ENCODE measurements at places on chromosomes 11 and 22.

DNA sequence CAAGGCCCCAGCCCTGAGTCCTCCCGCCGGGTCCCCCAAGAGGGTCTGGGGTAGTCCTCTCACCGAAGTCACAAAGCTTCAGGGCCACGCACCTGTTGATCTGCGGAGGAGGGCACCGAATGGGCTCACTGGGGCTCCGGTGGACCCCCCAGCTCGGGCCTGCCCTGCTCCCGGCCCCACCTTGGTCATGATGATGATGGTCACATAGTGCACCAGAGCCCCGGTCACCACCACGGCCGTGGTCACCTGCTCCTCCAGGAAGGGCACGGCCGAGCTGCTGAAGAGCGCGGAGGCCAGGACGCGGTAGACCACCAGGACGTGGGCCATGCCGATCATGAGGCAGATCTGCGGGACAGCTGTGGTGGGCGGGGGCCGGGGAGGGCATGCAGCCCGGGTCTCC lies 13.5 kb upstream of the SIGIRR start:
- no peak for DNase-seq

DNA sequence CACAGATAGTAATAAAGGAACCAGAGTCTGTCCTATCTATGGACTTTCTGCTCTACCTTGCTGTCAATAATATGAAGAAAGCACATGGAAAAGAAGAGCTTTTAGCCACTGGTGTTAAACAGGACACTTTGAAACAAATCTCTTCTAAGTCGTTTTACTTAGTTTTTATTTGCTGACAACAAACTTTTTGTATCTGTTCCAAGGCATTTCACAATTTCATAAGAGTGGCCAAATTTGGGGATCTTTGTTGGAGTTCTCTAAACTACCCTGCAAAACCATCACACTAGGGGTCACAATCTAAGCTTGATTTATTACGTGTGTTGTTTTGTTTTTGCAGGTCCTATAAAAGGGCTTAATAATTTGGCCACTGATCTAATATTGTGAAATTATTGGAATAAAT lies 54.4 kb downstream of the BBOX1 start:
- no peak for DNase-seq

DNA sequence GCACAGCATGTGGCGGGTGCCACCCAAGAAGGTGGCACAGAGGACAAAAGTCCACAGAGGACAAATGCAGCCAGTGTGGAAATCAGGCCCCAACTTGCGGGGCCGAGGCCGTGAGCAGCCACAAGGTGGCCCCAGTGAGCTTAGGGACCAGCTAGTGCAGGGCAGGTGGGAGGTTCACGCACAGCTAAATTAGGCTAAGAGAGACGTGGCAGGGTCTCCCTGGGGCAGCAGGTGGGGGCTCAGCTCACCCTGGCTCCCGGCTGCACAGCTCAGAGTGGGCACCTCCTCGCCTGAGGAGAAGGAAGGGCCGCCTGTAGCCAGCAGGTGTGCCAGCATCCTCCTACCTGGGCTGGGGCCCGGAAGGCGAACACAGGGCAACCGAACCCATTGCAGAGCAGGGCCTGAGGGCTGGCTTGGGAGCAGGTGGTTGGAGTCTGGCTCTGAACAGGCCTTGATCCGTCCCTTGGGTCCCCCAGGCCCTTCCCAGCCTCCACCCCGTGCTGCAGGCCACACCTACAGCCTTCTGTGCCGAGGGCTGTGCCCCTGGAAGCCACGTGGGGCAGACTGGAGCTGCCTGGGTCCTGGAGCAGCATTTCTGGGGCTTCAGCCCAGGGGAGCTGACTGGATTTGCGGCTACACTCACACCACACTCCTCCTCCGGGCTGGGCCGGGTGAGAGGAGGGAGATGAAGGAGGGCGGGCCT lies 26.1 kb upstream of the CELSR1 start:
- DNase-seq: peak; percentile 74

- DNase-seq: no peak
Measured at GRCh38 chr11:113994077-113994954, 19.4 kb downstream of the HTR3A start.

DNA sequence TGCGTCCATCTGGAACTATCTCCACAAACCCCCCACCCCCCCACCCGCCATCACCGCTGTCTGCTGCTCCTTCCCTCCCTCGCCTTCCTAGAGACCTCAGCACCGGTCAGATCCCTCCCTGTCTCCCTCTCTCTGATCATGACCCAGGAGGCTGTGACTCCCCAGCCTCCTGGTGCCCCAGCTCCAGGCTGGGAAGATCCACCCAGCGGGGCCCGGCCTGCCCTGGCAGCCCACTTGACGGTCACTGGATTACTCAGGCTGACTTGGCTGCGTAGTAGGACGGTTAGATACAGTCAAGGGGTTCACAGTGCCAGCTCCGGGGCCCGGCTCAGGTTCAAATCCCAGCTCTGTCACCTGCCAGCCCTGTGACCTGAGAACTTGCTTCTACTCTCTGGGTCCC lies 59.3 kb downstream of the ANO1 start:
- DNase-seq: no peak

DNA sequence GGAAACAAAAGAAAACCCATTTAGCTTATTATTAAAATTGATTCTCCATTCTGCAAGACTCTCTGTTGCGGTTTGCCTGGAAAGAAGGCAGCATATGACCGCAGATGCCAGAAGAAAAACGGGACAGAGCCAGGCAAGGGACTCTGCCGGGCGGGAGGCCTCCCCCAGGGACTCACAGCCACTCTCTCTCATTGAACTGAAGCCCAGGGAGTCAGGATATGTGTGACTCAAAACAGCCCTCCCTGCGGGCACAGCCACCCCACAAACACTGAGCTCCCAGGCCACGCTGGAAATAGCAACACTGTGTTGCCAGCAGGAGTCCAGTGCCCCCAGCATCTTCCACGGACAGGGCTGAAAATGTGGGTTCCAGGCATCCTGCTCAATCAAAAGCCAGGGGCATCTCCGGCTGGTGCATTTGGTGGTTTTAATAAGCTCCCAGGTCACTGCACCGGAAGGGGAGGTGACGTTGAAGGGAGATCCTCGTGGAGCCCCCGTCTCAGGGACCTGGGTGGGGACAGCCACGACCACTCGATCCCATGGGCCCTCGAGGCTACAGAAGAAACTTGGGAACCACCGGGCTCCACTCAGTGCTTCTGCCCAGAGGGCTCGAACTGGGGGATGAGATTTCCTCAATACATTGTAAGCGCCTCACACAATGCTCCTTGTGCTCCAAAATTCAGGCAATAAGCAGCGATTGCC lies 624.5 kb downstream of the TBC1D22A start:
- no peak for DNase-seq

GRCh38 chr11:30991802-30992512 lies 377.6 kb downstream of the DCDC1 start:
- no peak for DNase-seq

GRCh38 chr11:63839508-63840355 lies 822 bp downstream of the MARK2 start:
- DNase-seq: no peak

GRCh38 chr11:117973503-117973860 lies 12.7 kb upstream of the IL10RA start:
- no peak for DNase-seq

DNA sequence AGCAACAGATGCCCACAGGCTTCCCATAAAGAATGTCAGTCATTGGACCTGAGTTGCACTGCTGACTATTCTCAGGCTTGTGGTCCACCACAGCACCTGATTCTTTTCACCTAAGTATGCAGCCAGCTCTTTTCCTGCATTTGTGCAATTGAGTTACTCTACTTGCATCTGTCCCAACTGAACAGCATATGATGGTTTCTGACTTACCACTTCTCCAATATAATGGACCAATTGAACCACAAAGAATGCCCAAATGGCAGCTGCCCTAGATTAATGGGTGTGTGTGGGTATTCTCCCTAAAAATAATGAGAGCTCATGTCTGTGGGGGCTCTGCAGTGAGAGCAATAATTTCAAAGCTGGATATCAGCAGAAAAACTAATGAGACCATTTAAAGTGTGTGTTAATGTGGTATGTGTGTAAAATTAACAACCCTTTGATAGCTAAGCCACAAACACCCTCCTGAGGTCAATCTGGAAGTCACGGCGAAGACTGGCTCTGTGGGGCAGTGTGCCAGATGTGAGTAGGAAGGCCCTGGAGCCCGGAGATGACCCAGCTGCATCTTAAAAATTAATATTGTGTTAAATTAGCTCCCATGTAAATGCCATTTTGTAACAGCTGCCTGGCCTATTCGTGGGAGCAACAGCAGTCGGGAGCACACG lies 43.8 kb downstream of the SC5D start:
- DNase-seq: no peak

- DNase-seq: no peak
Measured at GRCh38 chr11:26096451-26096850, 235.5 kb upstream of the ANO3 start.

DNA sequence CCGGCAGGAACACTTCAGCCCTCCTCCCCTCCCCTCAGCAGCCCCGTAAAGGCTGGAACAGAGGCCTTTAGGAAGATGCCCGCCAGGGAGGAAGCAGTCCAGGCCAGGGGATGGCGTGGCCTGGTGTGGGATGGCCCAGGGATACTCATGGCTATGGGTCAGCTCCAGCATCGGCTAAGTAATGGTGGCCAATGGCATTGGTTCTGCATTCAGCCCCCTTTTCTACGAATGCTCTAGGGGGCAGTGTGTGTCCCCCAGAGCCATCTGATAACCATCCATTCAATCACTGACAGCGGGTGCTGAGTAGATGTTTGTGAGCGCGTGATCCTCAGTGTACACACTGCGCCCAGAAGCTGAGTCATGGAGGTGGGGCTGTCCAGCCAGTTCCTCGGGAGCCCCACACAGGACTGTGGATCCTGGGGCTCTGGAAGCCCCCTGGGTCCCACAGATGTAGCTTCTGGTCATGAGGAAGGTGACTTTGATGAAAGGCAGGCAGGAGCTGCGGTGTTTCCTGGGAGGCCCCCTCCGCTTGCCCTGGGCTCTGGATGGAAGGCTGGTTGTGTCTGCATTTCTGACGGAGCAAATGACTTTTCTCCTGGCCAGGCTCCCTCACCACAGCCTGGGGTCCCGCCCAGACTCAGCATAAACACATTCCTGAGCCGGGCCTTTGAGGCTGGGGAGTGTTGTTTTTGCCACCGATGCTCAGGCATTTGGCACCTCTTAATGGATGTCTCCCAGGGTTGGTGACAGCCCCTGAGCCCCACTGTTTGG lies 46.5 kb downstream of the FBLN1 start:
- peak; percentile 87 for DNase-seq

- no peak for DNase-seq
Measured at GRCh38 chr22:35397095-35397904, 2.6 kb upstream of the MCM5 start.

GRCh38 chr11:126919147-126919823 lies 81.3 kb downstream of the KIRREL3 start:
- DNase-seq: no peak

DNA sequence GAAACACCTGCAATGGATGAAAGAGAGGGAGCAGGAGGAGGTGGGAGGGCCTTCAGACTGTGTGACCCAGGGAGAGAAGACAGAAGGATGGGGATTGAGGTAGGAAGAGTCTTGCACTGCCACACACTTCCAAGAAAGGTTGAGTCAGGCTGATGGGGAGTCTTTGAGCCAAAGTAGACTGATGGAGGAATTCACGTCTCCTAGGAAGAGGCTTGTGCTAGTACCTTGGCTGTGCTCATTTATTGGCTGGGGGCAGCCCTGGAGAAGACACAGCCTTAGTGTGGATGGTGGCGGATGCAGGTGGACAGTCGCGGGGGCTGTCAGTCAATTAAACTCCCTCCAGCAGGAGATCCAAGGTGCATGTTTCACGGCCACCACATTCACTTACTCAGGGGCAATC lies 16.2 kb upstream of the ACCSL start:
- no peak for DNase-seq

- no peak for DNase-seq
Measured at GRCh38 chr22:25212337-25212736, 7.1 kb upstream of the CRYBB2 start.

GRCh38 chr11:69014084-69014851 lies 1.2 kb upstream of the MRGPRF start:
- DNase-seq: no peak

- no peak for DNase-seq
Measured at GRCh38 chr11:46360878-46361277, 13.6 kb downstream of the DGKZ start.

DNA sequence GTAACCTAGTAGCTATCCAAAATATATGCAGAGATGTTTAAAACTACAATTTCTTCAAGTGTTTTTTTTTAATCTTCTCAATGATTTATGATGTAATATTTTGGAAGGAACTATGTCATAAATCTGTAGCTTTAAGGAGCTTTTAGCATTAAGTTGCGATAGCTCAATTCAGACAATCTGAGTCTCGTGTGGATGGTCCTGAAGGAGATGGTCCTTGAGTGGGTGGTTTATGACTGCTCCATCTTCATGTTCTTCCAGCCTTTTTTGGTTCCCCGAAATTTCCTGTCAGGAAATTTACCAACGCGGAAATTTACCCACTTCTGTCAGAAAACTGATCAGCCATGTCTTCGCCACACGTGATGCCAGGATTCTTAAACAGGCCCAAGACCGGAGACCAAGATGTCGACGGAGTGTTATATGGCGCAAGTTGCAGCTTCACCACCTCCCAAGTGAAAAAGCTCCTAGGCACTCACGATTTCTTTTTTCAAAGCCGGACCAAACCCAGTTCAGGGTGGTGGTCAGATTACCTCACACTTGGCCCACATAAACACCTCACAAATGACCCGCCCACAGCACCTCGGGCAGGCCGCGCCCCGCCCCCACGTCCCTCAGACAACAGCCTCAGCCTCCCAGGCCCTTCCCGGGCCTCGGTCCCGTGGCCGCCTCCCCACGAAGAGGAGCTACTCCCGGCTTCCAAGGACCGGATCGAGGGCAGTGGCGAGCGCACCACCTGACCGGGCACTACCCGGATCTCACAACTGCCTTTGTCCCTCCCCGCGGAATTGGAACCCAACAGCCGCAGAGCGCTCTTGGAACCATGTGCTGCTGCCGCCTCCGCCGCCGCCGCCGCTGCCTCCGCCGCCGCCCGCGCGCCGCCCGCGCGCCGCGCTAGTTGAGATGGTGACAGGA lies at the start of gene MORC2:
TSS of gene MORC2 (minus strand) at position 760 of the 909 bp plus-strand sequence. CDS start 885 bp downstream, outside the sequence.
- no peak for DNase-seq

GRCh38 chr11:86774417-86774816 lies 25.9 kb upstream of the PRSS23 start:
- DNase-seq: no peak

- no peak for DNase-seq
Measured at GRCh38 chr11:99423428-99423983, 402.8 kb downstream of the CNTN5 start.

DNA sequence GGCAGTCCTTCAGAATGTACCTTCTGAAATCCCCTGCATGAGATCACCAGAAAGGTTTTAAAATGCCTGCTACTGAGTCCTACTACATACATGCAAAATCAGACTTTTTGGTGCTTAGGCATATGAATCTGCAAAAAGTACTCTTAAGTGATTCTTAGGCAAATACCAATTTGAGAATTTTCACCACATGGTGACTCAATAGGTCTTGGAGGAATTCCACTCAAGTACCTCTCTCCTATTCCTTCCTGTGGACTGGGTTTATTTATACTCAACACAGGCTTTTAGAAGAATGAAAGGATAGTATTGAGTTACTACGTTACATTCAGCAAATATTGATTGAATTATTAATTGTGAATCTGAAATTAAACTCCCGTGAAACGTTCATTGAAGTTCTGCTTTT lies 223.9 kb downstream of the CNTN5 start:
- DNase-seq: no peak

Measured in SW480 (cell line).